CD4-positive, alpha-beta T cell treated with Interleukin-17A for 4 hours (primary cell): ENCODE measurements at places on chromosomes 16 and 17.

DNA sequence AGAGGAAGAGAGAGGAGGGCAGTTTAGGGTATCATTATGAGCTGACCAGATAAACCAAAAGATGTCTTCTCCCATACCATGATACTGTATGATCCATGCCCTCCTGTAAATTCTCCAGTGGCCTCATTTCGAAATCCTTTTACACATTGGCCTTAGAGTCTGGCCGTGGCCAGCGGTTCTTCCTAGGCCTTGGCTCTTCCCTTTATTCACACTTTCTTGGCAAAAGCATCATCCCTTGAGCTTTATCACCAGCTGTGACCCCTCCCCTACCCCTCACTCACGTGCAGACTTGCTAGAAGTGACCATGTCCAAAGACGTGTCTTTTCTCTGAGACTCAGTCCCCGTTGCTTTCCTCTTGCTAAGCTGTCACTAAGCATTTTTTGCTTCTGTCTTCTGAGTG lies 22.8 kb downstream of the KATNIP start:
- no peak for DNase-seq

DNA sequence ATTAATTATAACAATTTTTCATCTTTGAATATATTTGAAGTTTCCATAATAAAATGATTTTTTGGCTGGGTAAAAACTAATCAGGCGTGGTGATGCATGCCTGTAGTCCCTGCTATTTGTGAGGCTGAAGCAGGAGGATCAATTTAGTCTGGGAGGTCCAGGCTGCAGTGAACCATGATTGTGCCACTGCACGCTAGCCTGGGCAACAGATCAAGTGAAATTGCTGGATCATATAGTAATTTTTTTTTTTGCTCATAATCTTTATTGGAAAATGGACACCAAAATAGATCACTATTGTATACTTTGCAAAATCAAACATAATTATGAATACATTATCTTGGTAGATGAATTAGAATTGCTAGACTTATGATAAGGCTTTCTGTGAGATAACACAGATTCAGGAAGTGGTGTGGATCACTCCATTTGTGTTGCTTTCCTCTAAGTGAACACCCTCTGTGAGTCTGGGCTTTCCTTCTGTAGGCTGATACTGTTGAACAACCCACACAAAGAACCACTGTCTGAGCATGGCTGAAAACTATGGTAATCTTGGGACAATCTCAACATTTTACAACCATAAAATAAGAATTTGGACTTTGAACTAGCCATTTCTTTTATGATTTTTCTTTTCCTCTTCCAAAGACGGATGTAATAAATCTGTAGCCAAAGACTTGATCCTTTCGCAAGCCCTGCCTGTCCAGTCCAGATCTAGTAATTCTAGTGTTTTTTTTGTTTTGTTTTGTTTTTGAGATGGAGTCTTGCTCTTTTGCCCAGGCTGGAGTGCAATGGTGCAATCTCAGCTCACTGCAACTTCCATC lies 5.6 kb upstream of the ST3GAL2 start:
- no peak for DNase-seq

GRCh38 chr17:81243333-81243664 lies 4.2 kb downstream of the NDUFAF8 start:
- no peak for DNase-seq

- DNase-seq = no peak
Observed at GRCh38 chr17:32393904-32394303, 43.9 kb downstream of the ZNF207 start.

DNA sequence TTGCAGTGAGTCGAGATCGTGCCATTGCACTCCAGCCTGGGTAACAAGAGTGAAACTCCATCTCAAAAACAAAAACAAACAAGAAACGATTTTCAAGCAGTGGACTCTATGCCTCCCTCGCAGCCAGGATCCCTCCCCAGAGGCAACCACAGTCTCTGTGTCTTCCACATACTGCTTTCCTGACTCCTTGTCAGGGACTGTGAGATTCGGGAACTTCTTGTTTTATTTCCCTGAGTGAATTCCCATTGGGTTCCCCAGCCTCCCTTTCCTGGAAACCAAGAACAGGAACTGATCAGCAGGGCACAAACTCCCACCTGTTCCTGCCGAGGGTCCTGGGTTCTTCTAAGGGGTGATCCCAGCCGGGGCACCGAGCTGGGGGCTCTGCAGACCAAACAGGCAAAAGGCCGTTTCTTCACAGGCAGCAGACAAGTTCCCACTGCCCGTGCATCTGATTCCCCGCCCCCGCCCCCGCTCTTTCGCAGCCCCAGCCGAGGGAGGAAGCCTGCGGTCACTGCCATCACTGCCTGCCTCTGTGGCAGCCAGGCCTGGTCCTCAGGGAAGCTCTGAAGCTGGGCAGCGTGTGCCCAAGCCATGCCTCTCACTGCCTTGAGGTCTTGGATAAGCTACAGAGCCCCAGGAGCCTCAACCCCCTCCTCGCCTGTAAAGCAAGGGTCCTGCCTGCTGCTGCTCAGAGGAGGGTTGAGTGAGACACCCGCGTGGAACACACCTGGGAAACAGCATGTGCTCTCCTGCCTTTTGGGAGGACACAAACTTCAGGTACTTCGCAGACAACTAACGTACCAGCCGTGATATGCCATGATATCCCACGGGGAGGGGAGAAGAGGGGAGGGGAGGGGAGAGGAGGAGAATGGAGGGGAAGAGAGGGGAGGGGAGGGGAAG lies 5.5 kb upstream of the PIEZO1 start:
- peak; percentile 83 for DNase-seq

- DNase-seq = no peak
Observed at GRCh38 chr17:64491994-64492393, 4.9 kb downstream of the POLG2 start.

DNA sequence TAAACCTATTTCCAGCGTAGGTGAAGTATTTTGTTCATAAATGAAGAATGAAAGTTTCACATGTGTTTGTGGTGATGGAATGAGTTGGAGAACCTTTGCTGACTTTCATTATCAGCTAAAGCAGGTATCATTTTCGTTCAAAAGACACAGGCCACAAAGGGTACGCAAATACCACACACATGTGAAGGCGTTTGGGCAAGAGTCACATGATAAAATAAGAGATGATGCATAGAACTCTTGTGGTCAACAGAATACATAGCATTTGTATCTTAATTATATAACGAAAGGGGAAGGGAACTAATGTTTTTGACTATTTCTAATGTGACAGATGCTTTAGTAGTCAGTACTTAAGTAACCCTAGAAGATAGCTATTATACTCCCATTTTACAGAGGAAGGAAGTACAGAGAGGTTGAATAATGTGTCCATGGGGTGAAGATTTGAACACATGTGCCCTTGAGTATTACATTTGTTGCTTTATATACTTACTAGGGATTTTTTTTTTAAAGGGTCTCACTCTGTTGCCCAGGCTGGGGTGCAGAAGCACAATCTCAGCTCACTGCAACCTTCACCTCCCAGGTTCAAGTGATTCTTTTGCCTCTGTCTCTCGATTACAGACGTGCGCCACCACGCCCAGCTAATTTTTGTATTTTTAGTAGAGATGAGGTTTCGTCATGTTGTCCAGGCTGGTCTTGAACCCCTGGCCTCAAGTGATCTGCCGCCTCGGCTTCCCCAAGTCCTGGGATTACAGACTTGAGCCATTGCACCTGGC lies 4.8 kb downstream of the RPA1 start:
- no peak for DNase-seq

DNA sequence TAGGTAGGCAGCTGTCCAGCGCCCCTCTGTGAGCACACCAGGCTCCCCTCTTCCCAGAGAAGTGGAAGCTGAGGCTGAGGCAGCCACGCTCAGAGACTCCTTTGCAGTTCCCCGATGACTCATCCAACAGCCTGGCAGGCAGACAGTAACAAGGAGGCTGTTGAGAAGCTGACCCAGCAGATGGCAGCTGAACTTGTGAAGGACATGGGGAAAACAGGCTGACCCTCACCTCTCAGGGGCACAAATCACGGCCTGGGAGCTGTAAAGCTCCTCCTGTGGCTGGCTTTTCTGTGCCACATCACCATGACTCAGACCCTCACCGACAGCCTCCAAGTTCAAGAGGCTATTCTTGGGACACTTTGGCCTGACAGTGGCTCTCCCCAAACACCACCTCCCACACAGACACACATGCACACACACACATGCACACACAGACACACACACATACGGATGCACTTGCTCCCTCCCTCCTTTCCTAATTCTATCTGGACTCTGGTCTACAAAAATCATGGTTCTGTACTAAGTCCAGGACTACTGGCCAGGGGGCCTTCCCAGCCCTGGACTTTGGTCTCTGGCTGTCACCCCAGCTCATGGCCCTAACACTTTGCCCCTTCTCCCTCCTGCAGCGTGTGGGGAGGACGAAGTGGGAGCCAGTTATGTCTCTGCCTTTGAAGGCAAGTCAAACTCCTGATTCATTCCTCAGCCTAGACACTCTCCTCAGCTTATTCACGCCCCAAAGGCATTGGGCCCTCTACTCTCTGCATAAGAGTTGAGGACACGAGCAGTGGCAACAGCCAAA lies 23.2 kb downstream of the MAP3K14 start:
- DNase-seq = peak; percentile 51

DNA sequence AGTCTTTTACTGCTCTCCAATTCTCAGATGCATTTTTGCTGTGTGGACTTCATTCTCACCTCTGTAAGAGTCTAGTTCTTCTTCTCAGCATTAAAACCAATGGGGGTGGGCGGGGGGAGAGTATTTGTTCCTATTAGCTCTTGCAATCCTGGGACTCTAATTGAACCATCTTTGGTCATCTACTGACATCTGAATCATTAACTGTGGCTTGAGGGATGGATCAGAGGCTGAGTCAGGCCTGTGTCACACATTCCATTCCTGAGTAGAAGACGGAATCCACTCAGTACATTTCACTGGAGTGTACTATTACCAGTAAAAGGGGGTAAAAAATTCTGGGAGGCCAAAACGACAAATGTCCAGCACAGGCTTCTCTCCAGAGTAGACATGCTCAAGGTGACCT lies 12.8 kb upstream of the ZNF23 start:
- no peak for DNase-seq

DNA sequence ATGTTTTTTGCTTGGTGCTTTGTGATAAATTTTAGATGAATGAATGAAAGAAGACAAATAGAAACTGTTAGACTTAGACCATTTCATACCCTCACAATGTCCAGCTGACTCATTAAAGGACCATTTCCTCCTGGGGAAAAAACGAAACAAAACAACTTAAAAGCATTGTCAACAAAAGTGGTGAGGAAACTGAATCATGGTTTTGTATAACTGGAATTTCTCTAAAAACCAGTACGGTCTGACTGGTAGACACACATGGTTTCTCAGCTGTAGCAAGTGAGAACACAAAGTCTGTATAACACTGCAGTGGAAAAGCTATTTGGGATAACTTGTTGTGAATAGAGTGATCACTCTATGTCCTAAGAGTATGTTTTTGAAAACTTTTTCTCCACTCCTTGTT lies 5.3 kb upstream of the DDX52 start:
- no peak for DNase-seq

GRCh38 chr17:12362853-12363455 lies 302.7 kb upstream of the MYOCD start:
- DNase-seq = no peak

- DNase-seq = no peak
Observed at GRCh38 chr17:28008513-28008912, 34.0 kb upstream of the NLK start.

DNA sequence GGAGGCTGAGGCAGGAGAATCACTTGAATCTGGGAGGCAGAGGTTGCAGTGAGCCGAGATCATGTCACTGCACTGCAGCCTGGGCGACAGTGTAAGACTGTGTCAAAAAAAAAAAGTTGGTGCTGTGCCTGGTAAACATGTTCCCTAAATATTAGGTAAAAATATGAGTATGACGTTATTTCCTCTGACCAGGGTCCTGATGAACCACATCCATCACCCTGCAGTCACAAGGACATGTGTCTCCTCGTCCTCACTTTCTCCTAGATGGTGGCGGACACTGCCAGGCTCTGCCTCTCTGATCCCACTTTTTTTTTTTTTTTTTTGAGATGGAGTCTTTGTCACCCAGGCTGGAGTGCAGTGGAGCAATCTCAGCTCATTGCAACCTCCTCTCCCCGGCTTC lies 28.7 kb downstream of the LGALS9 start:
- no peak for DNase-seq

DNA sequence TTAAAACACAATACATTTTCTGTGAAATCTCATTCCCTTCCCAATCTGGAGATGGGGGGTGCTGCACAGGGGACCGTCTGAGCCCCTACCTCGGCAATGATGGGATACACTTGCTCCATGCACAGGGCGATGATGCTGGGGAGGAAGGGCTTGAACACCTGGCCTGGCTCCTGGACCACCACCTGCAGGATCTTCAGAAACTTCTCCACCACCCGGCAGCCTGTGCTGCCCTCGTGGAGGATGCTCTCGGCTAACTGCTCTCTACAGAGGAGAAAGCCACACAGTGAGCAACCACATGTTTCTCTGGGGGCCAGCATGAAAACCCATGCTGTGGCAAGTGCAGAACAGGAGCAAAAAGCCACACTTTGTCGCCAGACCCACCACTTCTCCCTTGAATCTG lies 42.4 kb upstream of the GSG1L start:
- no peak for DNase-seq

- no peak for DNase-seq
Observed at GRCh38 chr16:84207251-84207650, 16.3 kb downstream of the ADAD2 start.

GRCh38 chr16:60674241-60674640 lies 1362.0 kb downstream of the CDH8 start:
- no peak for DNase-seq

GRCh38 chr17:17913695-17914332 lies 58.4 kb downstream of the TOM1L2 start:
- peak; percentile 68 for DNase-seq

DNA sequence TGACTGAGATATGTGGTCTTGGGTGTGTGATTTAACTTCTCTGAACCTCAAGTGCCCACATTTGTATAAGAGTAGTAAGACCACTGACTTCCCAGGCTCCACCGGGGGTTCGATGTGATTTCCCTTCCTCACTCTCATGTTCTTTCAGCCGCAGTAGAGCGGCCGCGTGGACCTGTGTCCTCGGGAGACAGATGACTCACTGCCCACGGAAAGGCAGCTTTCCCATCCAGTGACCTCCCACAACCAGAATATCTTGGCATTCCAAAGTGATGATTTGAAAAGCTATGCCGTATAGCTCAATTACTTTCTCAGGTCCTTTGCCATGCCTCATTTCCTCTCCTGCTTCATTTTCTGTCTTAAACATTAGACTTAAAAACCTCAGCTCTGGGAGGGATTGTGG lies 73.6 kb downstream of the IL21R start:
- DNase-seq = no peak

- DNase-seq = no peak
Observed at GRCh38 chr17:76543482-76543825, 3.6 kb downstream of the PRCD start.

DNA sequence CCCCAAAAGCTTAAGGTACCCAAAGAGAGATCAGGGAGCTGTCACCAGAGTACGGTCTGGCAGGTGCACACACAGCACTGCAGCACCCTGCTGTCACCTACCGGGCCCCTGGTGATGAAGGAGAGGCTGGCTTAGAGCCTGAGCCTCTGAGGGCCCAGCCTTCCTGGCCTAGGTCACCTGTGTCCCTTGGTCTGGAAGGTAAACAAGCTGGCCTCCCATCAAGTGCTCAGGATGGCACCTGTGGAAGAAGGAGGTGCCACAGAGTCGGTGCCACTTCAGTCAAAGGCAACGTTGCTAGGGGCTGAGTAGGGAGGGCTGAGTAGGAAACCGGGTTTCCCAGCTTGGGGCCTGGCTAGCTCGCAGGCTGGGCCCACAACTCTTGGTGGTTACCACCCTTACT lies 70.7 kb downstream of the COG7 start:
- no peak for DNase-seq
